ENCODE measurements at places on chromosomes 16 and 17. TPM values are rescaled to one million over a fixed set of nuclear protein-coding genes. Genes with fewer than 3 reads are reported as not detected.

ABCC12 gene
- not detected for total RNA-seq

HSD3B7 gene
- 27.6 TPM for total RNA-seq

PIK3R6 gene
- not detected for total RNA-seq

MT1G gene
- total RNA-seq: not detected

CACNG3 gene
- not detected for total RNA-seq
